Activated CD8-positive, alpha-beta memory T cell treated with anti-CD3 and anti-CD28 coated beads, Interleukin-2, amount 50 U/mL, for 4 hours (primary cell): ENCODE measurements at places on chromosomes 5 and 9.

- DNase-seq, result no peak
These were observed 40.3 kb downstream of the POU4F3 start for GRCh38 chr5:146378986-146379385.

- DNase-seq, result no peak
These were observed 6.8 kb upstream of the LNPEP start for GRCh38 chr5:96928931-96929708.

DNA sequence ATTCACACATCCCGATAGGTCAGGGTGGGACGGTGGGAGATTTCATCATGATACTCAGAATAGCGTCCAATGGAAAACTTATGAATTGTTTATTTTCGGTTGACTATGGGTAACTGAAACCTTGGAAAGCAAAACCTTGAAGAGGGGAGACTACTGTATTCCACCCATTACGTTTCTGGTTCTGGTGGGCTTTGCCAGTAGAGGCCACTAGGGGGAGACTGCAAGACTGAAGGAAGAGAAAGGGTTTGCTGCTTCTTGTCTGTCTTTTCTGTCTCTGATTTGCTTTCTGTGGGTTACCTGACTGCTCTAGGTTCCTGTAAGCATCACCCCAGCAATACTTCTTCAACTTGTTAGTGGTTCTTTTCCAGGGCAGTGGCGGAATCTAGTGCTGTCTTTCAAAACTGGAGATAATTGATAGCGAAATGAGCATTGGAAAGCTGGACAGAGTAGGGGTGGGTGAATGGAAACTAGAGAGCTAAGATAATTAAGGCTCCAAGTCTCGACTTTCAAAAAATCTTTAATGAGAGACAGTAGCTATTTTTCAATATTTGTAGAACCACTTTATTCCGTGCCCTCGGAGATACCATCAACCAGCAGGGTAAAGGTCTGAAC lies 27.0 kb downstream of the GRIN3A start:
- peak; percentile 19 for DNase-seq

GRCh38 chr5:93163010-93163663 lies 417.9 kb downstream of the NR2F1-AS1 start:
- DNase-seq, result no peak

DNA sequence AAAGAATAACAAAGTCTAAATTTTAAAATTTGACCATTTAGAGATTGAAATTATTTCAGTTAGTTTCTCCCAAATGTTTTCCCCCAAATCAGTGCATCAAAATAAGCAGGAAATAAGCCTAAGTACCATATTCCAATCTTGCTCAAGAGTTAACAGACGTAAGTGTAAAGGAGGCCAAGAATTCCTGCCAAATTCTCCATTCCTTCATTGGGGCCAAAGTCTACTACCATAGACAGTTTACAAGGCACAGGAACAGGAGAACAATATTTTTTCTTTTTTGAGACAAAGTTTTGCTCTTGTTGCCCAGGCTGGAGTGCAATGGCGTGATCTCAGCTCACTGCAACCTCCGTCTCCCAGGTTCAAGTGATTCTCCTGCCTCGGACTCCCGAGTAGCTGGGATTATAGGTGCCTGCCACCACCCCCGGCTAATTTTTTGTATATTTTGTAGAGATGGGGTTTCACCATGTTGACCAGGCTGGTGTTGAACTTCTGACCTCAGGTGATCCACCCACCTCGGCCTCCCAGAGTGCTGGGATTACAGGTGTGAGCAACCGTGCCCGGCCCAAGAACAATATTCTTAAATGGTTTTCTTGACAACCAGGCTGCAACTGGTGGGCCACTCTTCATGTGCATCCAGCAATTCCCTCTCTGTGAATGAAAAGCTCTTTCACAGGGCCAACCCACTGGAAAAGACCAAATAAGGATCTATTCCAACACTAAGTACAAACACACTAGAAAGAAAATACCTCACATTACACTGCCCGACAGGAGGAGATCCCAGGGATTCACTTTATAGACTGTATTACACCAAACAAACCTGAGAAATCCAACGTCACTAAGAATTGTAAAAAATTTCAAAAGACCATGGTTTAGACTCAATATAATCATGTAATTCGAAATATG lies 127.7 kb downstream of the MAPKAP1 start:
- no peak for DNase-seq
